CD4-positive, alpha-beta T cell treated with Interleukin-15 for 4 hours (primary cell): ENCODE measurements at places on chromosomes 2 and 18.

- no peak for DNase-seq
Observed at GRCh38 chr2:200747668-200748618, 63.8 kb upstream of the BZW1 start.

DNA sequence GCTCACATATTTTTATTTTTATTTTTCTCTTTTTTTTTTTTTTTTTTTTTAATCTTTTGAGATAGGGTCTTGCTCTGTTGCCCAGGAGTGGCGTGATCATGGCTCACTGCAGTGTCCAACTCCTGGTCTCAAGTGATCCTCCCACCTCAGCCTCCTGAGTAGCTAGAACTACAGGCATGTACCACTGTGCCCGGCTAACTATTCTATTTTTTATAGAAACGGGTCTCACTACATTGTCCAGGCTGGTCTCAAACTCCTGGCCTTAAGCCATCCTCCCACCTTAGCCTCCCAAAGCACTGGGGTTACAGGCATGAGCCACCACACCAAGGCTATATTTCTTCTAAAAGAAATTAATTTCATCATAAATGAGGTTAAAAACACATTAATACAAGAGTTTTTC is 45.9 kb downstream of the PTRHD1 start:
- no peak for DNase-seq

DNA sequence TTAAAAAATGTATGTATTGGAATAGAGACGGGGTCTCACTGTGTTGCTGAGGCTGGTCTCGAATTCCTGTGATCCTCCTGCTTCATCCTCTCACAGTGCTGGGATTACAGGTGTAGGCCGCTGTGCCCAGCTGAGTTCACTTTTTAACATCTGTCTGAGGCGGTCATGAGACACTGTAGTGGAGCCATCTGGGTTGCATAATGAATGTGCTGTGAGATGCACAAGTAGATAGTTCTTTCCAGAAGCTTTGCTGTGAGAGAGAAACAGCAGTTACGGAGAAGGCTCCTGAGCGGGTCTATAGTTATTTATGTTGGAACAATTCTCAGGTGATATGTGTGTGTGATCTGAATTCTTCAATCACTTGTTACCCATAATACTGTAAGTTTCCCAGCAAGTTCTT is 3.1 kb downstream of the RMC1 start:
- DNase-seq = no peak

- no peak for DNase-seq
Observed at GRCh38 chr2:16250466-16250865, 310.1 kb downstream of the MYCN start.

- no peak for DNase-seq
Observed at GRCh38 chr2:74632939-74633312, 15.2 kb downstream of the M1AP start.

DNA sequence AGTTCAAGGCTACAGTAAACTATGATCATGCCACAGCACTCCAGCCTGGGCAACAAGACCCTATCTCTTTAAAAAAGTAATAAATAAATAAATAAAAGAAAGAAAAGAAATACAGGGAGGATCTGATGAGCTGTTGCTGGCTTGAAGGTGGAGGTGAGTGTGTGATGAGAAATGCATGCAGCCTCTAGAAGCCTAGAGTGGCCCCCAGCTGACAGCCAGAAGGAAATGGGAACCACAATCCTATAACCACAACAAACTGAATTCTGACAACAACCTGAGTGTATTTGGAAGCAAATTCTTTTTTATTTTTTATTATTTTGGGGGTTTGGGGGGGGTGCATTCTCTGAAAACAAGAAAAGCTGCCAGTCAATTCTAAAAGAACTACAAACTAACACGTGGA is 14.6 kb downstream of the NOL10 start:
- DNase-seq = peak; percentile 25

DNA sequence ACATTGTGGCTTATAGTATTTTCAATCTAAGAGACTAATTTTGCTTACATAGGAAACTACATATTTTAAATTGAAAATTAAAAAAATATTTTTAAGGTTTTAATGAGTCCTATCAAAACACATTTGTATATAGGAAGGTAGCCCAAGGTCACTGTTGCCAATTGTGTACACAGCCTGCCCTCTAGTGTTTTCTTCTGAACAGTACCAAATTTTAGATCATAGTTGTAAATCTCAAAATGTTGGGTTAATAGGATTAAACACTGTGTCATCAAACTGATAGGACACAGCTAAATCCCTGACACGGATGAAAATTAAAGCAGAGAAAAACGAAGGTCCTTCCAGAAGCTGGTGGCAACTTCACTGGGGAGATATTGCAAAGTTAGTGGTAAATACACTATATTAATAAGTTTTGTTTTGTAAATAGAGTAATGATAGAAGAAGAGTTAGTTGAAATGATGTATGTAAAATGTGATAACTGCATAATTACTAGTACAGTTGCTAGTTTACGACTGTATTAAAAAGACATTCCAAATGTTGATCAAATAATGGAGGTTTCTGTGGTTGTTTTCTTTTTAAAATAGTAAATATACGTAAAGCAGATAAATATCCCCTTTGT is 19.7 kb downstream of the CLUL1 start:
- DNase-seq = peak; percentile 13

GRCh38 chr2:174764280-174765255 is at the start of gene CHRNA1:
TSS of gene CHRNA1 (minus strand) at chr2:174764472. CDS start at chr2:174764394, 78 bp downstream.
- no peak for DNase-seq

GRCh38 chr18:29248805-29249204 is 1071.9 kb upstream of the CDH2 start:
- no peak for DNase-seq

- DNase-seq = no peak
Observed at GRCh38 chr2:161010503-161011015, 149.7 kb upstream of the TANK start.

- no peak for DNase-seq
Observed at GRCh38 chr2:53752385-53752784, 15.2 kb upstream of the CHAC2 start.

DNA sequence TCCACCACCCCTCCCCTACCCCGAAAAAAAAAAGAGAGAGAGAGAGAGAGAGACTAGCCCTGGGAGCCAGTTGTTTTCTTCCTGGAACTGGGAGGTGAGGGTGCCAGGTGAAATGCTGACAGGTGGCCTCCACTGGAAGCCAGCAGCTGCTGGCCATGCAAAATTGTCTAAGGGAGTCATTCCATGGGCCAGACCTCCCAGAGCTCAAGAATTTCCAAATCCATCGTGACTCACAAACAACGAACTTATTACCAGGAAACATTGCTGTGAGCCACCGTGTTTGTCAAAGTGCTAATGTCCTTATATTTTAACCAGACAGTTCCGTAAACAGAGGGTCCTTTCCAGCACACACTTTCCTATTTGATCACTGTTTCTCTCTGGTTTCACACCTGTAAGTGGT is 68.5 kb upstream of the PID1 start:
- no peak for DNase-seq

- no peak for DNase-seq
Observed at GRCh38 chr18:6729247-6730091, at the start of gene ARHGAP28. TSS of gene ARHGAP28 (plus strand) at chr18:6729716. CDS start at chr18:6729822, 106 bp downstream.

DNA sequence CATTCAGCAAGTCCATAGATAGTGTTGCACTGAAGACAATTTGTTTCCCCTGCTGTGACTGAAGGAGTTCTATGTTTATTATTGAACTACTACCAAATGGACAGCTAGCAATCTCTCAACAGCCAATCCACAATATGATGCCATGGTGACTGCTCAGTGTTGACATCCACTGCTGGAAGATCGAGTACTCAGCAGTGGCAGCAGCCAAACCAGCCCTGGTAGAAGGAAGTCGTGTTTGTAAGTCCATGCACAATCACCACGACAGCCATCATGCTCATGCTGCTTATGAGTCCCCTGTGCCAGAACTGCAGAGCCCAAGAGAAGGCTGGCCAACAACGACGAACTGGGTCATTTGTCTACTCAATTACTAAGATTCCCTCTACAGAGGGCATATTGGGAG is 66.4 kb downstream of the OSR1 start:
- no peak for DNase-seq

DNA sequence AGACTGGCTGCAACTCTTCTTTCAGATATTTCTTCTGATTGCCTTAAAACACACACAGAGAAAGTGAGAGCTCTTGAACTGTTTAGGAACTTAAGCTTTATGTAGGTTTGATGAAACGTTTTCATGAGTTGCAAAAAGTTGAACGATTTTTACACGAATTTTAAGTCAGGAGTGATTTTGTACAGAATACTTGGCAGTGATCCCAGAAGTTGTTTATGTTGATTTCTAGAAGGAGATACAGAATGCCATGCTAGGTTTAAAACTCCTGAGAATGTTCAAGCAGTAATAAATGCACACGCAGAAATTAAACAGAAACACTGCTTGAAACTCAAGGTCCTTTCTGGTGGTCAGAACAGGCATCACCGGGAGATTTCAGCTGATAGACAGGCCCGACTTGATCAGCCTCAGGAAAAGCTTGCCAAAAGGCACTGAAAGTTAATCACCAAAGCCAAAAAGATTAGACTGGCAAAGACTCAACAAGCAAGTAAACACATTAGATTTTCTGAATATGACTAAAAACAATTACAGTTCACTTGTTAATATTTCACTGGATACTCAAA is 123.1 kb downstream of the SOCS6 start:
- DNase-seq = no peak

DNA sequence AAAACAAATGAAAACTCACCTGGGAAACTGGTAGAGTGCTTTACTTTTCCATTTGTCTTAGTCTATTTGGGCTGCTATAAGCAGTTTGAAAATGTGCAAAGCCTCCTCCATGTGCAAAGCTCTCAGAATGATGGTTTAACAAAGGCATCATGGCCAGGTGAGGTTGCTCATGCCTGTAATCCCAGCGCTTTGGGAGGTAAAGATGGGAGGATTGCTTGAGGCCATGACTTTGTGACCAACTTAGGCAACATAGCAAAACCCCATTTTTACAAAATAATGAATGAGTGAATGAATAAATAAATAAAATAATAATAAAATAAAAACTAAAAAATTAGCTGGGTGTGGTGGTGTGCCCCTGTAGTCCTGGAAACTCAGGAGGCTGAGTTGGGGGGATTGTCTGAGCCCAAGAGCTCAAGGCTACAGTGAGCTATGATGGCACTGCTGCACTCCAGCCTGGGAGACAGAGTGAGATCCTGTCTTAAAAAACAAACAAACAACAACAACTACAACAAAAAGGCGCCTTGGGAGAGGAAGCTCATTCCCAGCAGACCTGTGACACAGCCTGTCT is 71.8 kb downstream of the MYCN start:
- no peak for DNase-seq

- peak; percentile 84 for DNase-seq
Observed at GRCh38 chr18:48834413-48835031, 116.2 kb downstream of the SMAD7 start.

DNA sequence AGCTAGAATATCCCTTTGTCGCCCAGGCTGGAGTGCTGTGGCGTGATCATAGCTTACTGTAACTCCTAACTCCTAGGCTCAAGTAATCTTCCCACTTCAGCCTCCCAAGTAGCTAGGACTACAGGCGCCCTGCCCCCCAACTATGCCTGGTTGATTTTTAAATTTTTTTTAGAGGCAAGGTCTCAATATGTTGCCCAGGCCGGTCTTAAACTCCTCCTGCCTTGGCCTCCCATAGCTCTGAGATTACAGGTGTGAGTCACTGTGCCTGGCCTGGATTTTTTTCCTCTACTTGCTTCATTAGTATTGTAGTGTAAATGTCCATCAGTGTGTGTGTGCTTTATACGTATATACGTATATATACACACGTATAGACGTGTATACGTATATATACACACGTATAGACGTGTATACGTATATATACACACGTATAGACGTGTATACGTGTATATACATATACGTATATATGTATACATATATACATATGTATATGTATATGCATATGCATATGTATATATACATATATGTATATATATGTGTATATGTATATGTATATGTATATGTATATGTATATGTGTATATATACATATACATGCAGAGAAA is 124.4 kb downstream of the DIS3L2 start:
- no peak for DNase-seq

DNA sequence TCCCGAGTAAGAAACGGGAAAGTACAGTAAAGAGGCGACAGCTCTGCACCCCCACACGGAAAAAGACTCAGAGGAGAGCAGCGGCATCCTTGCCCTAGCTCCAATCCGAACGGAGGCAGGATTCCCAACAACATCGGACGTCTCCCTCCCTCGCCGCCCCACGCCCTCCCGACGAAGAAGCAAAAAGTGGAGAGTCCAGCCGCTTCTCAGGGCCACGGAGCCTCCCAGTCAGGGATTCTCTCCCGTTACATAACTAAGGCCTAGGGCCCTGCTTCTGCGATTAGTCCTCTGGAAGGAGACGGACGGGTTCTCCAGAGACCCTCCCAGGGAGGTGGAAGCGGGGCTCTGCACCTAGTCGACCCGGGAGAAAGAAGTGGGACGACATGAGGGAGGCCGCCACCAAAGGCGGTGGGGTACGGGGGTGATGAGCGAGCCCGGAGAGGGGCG is 587 bp downstream of the SUMO1 start:
- DNase-seq = peak; percentile 3

GRCh38 chr18:76564117-76564516 is 69.1 kb upstream of the ZNF516 start:
- DNase-seq = no peak

DNA sequence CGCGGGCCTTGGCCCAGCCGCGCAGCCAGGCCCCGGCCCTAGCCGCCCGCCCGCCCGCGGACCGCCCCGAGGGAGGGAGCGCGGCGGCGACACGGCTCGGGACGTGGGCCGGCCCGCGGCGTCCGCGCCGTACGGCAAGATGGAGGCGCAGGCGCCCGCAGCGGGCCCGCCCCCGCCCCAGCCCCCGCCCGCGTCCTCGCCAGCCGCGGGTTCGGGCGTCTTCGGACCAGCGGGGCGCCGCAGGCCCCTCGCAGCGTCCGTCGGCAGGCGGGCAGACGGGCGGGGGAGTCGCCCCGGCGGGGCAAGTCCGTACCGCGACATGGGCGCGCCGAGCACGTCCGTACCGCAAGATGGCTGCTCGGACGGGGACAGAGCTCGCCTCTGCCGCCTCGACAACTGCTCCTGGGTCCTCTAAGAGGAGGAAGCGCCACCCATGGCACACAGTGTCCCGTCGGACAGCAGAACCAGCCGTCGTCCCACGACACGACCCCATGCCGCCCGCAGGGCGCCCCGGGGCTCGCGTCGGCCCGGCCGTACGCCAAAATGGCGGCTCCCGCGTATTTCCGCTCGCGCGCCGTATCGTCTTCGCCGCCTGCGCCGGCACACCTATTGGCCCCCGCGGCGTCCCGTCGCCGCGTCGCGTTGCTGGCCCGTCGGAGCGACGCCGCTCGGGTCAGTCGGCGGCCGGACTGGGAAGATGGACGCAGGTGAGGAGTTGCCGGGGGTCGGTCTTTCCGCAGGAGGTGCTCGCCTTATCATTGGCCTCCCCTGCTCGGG is at the start of the genes ATG4B and THAP4:
Gene ATG4B (plus strand): TSS at position 676 of the 777 bp plus-strand sequence. CDS start 22 bp downstream, at position 698.
Gene THAP4 (minus strand): TSS at position 141 of the 777 bp plus-strand sequence. CDS start 141 bp downstream, outside the sequence.
- DNase-seq = peak; percentile 63

GRCh38 chr18:74773171-74773624 is 175.5 kb downstream of the ZNF407 start:
- no peak for DNase-seq

GRCh38 chr2:177753682-177754491 is 318.7 kb downstream of the PDE11A start:
- peak; percentile 3 for DNase-seq

DNA sequence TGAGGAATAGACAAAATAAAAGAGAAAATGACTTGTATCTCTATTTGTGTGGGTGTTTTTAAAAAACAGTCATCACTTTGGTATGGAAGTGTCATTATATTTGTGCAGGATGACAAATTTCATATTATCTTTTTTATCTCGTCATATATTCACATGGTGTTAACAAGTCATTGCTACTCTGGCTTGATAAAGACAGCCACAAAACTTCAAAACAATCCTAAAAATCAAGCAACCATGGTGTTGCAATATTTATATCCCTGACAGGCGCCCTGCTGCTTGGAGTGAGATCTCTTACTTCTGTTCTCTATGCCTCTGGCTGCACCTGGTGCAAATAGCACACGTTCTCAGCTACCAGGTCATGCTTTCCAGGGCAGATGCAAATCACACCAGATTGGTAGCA is 278.0 kb upstream of the EPHA4 start:
- no peak for DNase-seq
